NCI-H510A treated with DMSO at 0.1 percent for 48 hours (cell line): ENCODE measurements at places on chromosomes 3 and 15.

DNA sequence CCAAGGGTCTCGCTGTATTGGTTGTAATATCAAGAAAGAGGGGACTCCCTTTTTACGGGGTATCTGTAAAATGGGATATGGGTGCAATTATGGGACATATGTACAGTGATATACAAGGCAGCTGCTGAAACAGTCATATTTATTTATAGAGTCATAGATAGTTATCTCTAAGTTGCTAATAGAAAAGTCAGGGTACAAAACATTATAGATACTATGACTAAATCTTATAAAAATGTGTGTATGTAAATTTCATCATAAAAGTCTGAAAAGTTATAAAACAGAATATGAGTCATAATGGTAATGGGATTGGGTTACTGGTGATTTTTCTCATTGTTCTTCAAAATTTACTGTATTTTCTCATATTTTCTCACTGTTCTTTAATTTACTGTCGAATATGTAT is 344.9 kb upstream of the SLCO3A1 start:
- no peak for DNase-seq

DNA sequence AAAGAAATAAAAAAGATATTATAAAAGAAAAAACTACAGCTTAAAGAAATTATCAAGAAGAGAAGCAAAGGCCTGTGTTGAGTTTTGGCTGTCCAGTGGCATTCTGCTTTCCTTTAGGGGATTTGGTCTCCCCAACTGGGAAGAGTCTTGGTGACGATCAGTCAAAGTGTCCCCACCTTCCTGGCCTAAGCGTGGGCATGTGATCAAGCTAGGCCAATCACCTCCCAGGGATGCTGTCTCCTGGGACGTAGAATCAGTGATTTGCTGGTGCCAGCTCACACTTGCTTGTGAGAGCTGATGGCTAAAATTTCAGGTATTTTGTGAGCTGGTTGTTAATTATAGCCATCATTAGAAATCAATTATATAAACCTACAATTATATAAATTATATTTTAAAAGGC is 69.5 kb downstream of the ATP2B2 start:
- no peak for DNase-seq

- DNase-seq: no peak
These were observed 6.4 kb downstream of the CMSS1 start for GRCh38 chr3:99823723-99824711.

DNA sequence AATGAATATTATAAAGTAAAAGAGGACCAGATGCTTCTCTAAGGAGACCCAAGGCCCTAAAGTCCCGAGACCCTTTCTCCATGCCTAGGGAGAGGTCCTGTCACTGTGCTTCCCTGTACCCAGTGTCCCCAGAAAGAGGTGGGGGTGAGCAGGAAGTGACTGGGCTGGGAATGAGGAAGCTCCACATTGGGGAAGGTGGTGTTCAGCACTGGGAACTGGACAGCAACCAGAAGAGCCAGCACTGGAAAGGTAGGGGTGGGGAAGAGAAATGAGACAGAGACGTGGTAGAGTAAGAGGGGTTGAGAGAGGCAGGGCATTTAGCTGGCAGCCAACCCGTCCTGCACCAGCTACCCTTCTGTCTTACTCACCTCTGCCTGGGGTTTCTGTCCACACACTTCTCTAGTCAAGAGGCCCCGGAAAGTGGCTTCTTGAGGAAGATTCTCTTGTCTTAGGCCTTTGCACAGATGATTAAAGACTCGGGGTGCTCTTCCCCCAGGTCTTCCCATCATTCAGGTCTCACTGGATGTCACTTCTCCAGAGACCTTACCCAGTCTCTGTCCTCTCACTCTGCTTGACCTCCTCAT is 12.2 kb downstream of the RRP9 start:
- no peak for DNase-seq

DNA sequence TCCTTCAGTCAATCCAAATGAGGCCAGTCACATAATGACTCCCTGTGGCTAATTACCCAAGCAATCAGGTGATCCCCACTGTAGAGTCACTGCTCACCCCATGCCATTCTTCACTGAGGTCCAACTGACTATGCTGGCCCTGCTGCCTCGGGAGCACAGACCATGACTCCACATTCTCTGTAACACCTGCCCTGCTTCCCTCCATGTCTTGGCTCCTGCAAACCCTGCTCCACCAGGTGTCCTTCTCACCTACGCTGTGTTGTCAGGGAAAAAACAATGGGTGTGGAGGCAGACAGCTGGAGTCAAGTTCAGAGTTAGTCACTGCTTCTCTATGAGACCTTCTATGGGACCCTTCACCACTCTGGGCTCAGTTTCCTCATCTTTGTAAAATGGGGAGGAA is 6.1 kb upstream of the SFMBT1 start:
- DNase-seq: peak; percentile 28

DNA sequence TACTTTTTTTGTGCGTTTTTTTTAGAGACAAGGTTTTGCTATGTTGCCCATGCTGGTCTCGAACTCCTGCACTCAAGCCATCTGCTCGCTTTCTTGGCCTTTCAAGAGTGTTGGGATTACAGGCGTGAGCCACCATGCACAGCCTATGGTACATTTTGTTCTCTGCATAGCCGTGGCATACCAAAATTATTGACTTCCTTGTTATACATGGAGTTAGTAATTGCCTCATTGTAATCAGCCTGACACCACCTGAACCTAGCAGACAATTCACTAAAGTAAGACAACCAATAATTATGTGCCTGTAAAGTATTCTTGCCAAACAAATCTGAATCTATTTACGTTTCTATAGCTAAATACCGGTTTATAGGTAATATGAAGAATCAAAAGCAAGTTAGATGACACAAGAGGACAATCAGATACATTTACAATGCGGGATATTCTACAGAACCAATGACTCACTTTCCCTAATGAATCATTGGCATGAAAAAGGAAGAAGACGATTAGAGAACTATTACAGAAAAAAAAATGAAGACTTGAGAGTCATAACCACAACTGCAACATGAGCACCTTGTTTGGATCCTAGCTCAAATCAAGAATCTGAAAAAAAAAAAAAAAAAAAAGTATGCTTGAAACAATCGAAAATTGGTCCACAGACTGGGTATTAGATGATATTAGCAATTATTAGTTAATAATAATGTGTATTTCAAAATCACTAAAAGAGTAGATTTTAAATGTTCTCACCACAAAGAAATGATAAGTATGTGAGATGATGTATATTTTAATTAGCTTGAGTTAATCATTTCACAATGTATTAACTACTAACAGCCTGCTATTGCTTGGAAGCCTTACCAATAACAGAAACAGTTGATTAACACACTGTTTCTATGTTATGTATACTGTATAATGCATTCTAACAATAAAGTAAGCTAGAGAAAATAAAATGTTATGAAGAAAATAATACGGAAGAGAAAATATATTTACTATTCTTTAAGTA is 7.1 kb downstream of the GUCA1C start:
- DNase-seq: no peak

DNA sequence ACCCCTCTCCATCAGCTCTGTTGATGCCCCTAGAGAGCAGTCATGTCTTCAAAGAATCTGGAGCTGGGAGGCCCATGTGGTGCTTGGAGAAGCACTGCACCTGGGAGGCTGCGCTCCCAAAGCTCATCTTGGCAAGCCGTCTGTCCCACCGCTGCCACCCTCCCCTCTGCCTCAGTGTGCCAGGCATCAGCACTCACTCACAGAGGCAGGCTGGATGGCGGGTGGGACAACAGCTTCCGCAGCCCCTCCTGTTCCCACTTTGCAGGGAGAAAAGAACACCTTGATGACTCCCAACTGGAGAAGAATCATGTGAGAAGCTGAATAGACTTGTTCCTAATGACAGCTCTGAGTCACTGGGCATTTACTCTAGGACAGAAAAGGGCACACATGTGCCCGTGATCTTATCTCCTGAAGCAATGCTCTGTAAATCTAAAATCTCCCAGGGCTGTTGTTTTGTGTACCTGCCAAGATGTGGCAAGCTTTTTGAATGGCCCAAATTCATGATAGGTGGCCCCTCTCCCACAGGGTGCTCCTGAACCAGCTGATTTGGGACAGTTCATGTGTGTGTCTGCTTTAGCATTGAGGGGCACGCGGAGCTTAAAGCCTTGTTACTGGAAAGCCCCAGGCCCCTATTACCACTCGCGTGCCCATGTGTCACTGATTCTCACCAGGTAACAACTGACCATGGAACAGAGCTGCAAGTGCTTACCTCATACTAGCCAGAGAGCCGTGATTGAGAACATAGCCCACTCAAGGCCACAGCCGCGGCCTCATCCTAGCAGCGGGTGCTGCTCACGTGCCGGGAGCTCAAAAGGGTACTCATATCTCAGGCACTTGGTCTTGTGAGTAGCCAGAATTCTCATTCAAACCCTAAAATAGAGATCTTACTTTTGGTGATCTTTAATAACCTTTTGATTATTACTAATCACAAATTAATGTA is 104.4 kb downstream of the DNAJB8 start:
- no peak for DNase-seq

DNA sequence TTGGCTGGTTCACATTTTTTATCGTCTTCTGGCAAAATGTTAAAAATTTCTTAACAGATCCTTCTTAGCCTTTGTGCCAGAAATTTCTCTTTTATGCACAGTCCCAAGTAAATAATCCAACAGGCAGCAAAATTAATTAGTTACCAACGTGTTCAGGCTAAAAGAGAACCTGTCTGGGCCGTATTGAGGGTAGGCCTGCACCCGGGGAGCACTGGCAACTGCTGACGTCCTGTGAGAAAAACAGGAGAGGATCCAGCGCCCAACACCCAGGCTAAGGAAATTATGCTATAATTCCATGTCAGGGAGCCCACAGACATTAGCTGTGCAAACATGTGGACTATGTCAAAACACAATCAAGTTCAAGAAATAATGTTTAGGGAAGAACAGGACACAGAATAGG is 30.7 kb upstream of the CSTA start:
- no peak for DNase-seq

DNA sequence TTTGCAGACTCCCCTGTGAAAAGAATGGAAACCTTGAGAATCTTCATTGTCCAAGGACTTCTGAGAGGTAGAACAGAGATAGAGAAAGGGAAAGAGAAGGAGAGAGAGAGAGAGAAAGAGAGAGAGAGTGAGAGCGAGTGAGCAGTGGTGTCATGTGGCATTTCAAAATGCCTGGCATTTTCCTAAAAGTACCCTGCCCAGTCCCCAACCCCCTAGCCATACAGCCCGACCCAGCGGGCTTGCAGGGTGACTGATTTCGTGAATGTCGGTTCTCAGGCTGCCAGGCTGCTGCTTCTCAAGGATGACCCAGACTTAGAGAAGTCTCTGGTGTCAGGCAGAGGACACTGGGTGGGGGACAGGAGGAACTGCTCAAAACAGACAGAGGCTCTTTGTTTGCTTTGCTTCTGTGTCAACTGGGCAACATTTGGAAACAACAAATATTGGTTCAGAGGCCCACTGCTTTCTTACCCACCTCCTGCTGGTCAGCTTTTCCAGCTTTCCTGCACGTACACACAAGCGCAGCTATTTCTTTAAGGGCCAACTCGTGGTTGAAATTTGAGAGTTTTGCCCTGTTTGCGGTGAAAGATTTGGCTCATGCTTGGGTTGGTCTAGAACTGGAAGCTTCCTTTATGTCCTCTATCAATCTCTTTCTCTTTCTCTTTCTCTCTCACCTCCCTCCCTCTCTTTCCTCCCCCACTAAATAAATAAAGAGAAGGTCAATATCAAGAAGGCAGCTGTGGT is 3.7 kb upstream of the TF start:
- DNase-seq: no peak

GRCh38 chr3:57675530-57675929 is 17.3 kb downstream of the DENND6A start:
- DNase-seq: no peak

DNA sequence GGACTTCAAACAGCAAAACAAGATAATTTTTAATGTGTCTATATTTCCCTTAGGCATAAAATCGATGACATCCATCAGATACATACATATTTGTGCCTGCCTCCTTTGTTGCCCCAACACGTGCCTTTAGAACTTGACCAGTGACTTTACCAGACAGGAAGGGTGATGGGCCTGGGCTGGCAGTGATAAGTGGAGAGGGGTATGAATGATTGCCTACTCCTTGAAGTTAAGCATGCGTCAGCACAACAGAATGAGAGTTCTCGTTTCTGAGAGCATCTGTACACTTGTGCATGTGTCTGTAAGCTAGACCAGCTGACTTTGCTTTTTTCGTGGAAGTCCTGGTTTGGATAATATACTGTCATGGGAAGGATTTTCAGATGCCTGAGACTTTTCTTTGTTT is 54.9 kb upstream of the COL6A6 start:
- DNase-seq: peak; percentile 14

DNA sequence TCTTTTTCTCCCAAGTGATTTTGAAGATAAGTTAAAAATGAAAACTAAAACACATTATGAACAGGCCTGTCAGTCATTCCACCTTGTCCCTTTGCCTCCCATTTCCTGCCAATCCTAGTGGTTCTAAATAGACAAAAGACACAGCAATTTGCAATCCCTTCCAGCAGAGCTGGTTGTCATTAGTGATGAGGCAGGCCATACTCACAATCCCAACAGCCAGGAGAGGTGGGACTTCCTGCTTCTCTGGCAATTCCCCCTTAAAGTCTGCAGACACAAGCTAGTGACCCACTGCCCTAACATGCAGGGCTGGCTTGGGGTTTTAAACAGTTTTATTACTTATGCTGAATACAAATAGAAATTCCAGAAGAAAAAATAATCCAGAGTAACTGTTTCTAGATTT is 38.4 kb upstream of the RBP1 start:
- DNase-seq: no peak

- DNase-seq: no peak
These were observed 2.9 kb upstream of the FYTTD1 start for GRCh38 chr3:197746801-197747237.

GRCh38 chr15:26050984-26051383 is 187.9 kb upstream of the ATP10A start:
- DNase-seq: no peak

DNA sequence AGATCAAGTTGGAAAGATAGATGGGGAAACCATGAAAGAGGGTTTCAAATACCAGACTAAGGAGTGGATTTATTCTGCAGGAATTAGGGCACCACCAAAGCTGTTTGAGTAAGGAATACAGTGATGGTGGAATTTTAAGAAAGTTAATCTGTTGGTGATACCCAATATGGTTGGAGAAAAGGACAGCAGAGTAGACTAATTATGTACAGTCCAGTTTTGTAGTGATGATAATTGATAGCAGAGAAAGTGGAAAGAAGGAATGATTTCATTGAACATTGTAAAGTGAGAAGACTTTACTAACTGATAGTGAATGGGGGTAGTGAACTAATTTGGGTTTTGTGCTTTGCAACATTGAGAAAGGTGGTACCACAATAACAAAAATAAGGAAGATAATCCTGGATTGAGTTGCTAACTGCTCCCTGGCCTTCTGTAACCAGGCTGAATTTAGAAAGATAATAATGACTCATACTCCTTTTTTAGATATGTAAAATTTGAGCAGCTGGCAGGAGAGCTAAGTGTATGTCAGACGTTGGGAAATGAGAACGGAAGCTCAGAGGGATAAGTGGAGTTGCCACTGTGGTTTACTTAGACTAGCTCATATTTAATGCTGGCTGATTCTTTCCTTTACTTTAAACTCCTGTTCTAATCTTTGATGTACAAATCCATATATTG is 16.9 kb downstream of the TCAIM start:
- DNase-seq: peak; percentile 39

- DNase-seq: peak; percentile 20
These were observed 407.2 kb upstream of the TGFBR2 start for GRCh38 chr3:30199096-30199759.

GRCh38 chr3:108221393-108221792 is 831 bp downstream of the IFT57 start:
- DNase-seq: no peak
